ENCODE measurements at places on chromosomes 11 and 22.

GRCh38 chr11:35518766-35519165 lies 6.7 kb downstream of the PAMR1 start:
- DNase-seq: no peak

DNA sequence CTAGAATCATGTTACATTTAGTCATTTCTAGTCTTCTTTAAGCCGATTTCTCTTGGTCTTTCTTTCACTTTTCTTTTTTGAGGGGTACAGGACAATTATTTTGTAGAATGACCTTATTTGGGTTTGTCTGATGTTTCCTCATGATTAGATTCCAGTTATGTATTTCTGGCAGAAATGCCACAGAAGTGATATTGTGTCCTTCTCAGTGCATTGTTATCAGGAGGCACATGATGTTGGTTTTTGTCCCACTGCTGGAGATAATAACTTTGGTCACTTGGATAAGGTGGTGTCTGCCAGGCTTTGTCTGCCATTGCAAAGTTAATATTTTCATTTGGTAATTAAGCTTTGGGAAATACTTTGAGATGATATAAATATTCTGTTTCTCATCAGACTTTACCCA lies 100.3 kb downstream of the RRM1 start:
- DNase-seq: no peak

DNA sequence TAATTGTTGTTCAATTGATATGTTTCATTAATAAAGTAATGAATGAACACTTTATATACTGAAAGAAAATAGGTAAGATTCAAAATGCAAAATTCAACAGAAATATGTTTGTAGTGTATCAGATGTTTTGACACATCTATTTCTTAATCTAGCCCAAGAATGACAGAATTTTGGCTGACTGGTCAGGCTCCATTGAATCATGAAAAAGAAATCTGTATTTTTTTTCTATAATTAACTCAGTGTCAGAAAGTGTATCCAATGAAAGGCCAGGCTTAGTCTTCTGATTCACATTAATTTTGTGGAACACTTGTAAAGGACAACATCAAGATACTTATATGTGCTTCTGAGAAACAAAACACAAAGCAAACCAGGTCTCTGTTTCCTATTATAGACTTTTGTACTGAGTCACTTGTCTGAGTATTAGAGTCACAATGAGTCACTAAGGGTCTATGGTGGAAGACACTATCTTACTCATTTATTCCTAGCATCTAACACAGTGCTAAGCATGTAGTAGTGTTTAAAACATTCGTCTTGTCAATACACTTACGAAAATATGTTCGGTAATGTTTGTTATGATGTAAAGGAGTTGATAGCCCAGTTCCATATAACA lies 297.7 kb upstream of the CCDC90B start:
- no peak for DNase-seq

DNA sequence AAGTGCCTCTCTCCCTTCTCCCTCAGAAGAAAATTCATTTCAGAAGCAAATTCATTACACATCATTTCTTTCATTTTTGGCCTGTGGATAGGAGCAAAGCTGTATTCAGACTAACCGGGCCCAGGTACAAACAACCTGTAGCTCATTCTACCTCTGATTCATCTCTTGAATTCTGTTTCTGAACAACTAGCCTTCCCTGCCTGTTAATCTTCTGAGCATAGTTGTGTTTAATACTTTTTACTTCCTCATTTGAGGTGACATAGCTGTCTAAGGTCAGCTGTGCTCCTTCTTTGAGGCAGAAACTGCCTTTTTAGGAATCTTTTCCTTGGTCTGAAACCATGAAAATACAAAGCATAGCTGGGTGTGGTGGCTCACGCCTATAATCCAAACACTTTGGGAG lies 12.6 kb upstream of the IL18BP start:
- no peak for DNase-seq

DNA sequence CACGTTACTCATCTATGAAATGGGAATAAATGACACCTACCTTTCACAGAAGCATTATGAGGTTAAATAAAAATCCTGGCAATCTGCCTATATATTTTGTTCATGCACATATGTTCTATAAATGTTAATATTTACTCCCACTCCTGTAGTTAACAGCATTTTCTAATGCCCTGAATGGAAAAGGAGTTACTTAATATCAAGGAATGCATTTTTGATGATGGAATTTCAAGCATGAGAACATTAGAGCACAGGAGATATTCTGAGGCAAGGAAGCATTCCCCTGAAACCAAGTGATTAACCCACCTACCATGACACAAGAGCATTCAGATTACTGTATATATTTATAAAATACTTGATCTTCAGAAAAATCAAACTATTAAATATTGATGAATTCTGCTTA lies 102.1 kb downstream of the ARHGAP32 start:
- no peak for DNase-seq

GRCh38 chr11:377174-377865 lies 8.0 kb downstream of the B4GALNT4 start:
- DNase-seq: no peak

GRCh38 chr11:119426142-119426541 lies 3.2 kb upstream of the THY1 start:
- no peak for DNase-seq

- no peak for DNase-seq
These were observed 30.7 kb upstream of the USP47 start for GRCh38 chr11:11810764-11811726.

GRCh38 chr11:15685306-15685705 lies 570.6 kb downstream of the INSC start:
- DNase-seq: no peak

DNA sequence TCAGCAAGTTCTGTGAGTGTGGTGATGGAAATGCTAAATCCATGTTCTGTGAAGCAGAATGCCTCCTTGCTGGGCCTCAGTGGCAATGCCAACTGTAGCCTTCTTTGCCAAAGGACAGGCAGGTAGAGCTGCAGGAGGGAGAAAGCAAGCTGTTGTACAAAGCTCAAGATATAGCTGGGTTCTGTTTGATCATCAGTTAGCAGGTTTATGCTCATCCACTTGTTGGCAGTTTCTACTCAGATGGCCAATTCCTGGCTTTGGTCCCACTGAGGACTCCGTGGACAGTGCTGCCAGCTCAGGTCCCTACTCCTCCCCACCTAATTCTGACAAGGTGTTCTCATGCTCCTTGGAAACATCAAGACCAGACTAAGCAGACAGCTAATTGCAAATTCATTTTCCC lies 65.1 kb downstream of the PRSS23 start:
- DNase-seq: no peak

- no peak for DNase-seq
These were observed 11.9 kb upstream of the SH3BP1 start for GRCh38 chr22:37627545-37627944.

DNA sequence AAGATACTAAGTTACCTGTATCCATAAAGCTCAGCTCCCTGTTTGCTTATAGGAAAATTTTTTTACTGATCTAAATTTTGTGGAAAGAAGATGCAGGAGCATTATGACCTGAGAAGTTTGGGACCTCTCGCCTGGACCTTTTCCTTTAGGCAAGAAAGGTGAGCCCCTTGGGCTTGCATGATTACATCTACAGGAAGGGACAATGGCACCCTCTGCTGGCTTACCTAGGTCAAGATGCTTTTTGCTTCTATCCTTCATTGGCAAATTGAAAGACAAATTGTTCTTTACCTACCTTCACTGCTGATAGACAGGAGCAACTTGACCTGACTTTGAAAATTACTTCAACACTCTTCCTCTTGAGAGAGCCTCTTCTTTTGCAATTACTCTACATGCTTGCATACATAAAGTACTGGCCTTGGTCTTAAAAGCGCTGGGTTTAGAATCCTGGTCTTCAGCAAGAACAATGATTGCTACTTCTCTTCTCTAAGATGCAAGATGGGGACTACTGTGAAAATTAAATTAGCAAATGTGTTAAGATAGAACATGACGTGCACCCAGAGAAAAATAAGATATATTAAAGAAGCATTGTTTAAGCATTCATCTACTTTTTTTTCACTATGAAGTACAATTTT lies 147.2 kb downstream of the TRPC6 start:
- no peak for DNase-seq

GRCh38 chr22:27270818-27271510 lies 530.6 kb downstream of the MN1 start:
- no peak for DNase-seq

GRCh38 chr22:18947905-18948304 lies 11.8 kb upstream of the PRODH start:
- no peak for DNase-seq

- no peak for DNase-seq
These were observed 7.8 kb downstream of the LDLRAD3 start for GRCh38 chr11:35951680-35952079.

DNA sequence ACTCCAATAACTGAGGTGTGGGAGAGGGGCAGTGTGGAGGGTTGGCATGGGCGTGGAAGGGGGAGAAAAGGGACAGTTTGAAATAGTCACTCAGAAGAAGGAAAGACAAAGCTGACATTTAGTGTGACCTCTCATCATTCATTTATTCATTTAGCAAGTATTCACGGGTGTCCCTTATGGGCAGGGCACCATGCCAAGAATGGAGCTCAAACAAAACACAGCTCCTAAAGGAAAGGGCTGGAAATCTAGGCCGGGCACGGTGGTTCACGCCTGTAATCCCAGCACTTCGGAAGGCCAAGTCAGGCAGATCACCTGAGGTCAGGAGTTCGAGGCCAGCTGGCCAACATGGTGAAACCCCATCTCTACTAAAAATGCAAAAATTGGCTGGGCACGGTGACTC lies 19.4 kb upstream of the DGKZ start:
- DNase-seq: no peak

DNA sequence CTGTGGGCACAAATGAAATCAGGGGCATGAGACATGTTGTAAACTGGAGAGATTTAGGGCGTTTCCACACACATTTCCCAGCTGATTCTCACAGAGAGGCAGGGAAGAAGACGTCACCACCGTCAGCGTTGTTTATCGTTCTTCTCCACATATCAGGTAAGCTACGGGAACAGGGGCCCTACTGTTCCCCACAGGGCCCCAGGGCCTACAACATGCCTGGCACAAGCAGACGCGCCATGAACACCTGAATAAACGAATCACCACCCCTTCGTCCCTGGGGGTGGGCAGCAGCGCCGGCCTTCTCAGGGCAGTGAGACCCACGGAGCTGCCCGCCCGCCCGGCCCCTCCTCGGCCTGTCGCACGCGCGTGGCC lies 342 bp downstream of the EFCAB6 start:
- DNase-seq: no peak

GRCh38 chr11:69486773-69487291 lies 5.4 kb downstream of the LINC01488 start:
- DNase-seq: no peak

DNA sequence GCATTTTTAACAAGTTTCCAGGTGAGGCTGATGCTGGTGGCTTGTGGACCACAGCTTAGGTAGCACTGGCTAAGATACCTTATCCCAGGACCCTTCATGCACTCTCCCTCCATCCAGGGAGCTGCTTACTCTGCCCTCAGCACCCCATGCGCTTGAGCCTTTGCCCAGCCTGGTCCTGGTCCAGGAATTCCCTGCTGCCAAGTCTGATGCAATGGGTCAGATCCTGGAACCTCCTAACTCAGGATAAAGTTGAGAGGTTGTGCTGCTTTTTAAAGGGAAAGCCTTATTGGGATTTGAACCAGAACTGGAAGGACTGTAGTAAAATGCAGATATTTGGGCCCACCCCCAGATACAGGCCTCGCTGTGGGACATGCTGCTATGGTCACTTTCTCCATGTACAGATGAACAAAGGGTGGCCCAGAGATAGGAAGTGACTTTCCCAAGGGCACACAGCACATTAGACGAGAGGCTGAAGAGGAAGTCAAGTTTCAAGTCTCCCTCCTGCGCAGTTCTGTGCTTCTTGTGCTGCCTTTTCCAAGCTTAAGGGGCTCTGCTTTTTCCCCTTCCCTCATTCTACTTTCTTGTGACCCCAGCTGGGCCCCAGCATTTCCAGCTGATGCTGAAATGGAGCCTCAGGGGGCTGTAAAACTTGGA lies 824 bp upstream of the LGALS12 start:
- no peak for DNase-seq

GRCh38 chr11:27757953-27758352 lies 57.7 kb upstream of the BDNF start:
- DNase-seq: no peak

DNA sequence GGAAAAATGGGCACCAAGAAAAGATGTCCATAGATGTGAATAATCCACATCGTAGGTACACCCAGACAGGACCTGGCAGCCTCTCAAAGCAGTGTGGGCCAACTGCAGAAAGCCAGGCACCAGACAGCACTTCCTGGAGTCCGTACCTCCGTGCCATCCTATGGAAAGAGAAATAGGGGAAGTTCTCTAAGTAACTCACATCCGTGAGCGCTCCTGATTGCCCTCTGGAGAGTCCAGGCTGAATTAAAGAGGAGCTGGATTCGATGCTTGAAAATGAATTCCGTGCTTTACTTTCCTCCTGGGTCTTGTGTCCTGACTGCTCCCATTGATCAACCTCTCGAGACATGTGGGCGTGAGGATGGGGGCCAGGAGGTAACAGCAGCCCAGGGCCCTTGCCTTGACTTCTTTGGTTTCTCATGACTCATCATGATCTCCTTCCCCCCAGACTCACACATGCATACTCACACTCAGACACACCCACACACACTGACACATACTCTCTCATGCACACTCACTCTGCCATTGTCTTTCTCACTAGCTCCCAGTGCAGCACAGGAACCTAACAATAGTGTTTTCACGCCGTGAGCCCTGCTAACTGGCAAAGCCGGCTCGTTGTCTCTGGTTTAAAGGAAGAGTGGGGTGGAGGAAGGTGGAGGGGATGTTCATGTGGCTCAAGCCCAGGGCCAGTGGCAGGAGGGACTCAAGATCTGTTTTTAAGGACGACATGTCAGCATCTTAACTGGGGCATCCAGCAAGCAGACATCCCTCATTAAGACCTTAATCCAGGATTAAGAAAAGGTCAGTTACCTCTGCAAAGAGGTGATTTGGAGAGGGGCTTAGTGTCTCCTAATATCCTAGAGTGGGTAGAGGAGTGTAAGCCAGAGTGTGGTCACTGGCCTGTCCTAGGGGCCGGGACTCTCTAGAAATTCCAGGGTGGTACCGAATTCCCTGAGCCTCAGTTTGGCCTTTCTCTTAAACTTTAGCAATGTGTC lies 104.2 kb downstream of the SCN3B start:
- DNase-seq: no peak

DNA sequence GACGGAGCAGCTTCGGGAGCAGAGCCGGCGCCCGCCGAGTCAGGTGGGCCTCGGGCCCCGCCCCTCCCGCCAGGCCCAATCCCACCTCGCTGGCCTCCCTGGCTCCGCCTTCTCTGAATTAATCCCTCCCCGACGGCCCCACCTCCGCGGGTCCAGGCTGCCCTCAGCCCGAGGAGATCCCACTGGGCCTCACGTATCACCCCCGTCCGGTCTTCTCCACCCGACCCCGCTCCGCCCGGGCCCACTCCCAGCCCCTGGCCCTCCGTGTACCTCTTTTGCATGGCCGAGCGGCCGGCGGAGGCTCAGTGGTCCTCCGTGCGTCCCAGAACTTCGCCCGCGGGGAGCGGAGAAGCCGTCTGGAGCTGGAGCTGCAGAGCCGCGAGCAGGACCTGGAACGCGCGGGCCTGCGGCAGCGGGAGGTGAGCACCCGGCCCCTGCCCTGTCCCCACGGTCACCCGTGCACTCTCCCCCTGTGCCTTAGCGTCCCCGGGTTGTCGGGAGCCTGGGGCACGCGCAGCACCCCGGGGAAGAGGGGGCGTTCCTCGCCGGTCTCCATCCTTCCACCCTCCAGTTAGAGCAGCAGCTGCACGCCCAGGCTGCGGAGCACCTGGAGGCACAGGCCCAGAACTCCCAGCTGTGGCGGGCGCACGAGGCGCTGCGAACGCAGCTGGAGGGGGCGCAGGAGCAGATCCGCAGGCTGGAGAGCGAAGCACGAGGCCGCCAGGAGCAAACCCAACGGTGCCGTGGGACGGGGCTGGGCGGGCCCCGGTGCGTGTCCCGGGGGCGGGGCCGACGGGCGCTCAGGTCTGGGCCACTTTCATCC lies 2.2 kb upstream of the CD151 start:
- DNase-seq: peak; percentile 46

- no peak for DNase-seq
These were observed 156.9 kb downstream of the FEZ1 start for GRCh38 chr11:125338886-125339811.

Measured in activated naive CD8-positive, alpha-beta T cell treated with anti-CD3 and anti-CD28 coated beads, Interleukin-2, amount 50 U/mL, for 16 hours (primary cell).